ENCODE measurements at places on chromosomes 13 and 19. TPM values are rescaled to one million over a fixed set of nuclear protein-coding genes. Genes with fewer than 3 reads are reported as not detected.

Gene SBSN
- total RNA-seq, result not detected

Gene TMEM190
- total RNA-seq, result not detected

Gene SPRED3
- total RNA-seq, result 18.3 TPM

Gene MAB21L1
- total RNA-seq, result not detected

Gene KLK5
- not detected for total RNA-seq

Gene SIGLEC9
- total RNA-seq, result 0.85 TPM

Gene ZSCAN18
- total RNA-seq, result 181 TPM

Gene KIR3DL1
- total RNA-seq, result not detected

Gene ZNF571
- total RNA-seq, result 0.11 TPM

Gene ZNF793
- total RNA-seq, result 3.6 TPM

Gene CNFN
- total RNA-seq, result not detected

Gene SERP2
- 0.85 TPM for total RNA-seq

Gene MEIS3
- 28.6 TPM for total RNA-seq

Gene IZUMO2
- total RNA-seq, result not detected

Gene GGN
- total RNA-seq, result 46.9 TPM

Gene KLK4
- total RNA-seq, result not detected

Gene ATP4A
- not detected for total RNA-seq

- H3K4me3 ChIP-seq, result no peak overlapping the region
- no peak overlapping the region for H3K27ac ChIP-seq
- no peaks in the 10 kb centered on the region for H3K27me3 ChIP-seq
Measured at GRCh38 chr13:88622362-88622973, 951.3 kb downstream of the SLITRK5 start.

- H3K27me3 ChIP-seq, result no peaks in the 10 kb centered on the region
- no peak overlapping the region for H3K27ac ChIP-seq
- DNase-seq, result no peak
- no peaks in the 10 kb centered on the region for H3K4me1 ChIP-seq
- peaks cover 80% of the 10 kb centered on the region for H3K36me3 ChIP-seq
Measured at GRCh38 chr19:47755762-47756626, 10.6 kb downstream of the NOP53 start.

DNA sequence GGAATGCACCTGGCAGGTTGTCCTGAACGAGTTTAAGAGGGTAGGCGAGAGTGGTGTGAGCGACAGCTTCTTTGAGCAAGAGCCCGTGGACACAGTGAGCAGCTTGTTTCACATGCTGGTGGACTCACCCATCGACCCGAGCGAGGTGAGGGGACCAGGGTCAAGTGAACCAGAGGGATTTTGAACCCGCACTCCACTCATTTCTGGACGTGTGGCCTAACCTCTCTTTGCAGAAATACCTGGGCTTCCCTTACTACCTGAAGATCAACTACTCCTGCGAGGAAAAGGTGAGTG, 1.7 kb downstream of the CATSPERG start:
- H3K36me3 ChIP-seq, result no peaks in the 10 kb centered on the region
- no peaks in the 10 kb centered on the region for H3K27me3 ChIP-seq
- peaks cover 18% of the 10 kb centered on the region for H3K4me1 ChIP-seq
- peak overlapping the region; percentile 96 for H3K27ac ChIP-seq

DNA sequence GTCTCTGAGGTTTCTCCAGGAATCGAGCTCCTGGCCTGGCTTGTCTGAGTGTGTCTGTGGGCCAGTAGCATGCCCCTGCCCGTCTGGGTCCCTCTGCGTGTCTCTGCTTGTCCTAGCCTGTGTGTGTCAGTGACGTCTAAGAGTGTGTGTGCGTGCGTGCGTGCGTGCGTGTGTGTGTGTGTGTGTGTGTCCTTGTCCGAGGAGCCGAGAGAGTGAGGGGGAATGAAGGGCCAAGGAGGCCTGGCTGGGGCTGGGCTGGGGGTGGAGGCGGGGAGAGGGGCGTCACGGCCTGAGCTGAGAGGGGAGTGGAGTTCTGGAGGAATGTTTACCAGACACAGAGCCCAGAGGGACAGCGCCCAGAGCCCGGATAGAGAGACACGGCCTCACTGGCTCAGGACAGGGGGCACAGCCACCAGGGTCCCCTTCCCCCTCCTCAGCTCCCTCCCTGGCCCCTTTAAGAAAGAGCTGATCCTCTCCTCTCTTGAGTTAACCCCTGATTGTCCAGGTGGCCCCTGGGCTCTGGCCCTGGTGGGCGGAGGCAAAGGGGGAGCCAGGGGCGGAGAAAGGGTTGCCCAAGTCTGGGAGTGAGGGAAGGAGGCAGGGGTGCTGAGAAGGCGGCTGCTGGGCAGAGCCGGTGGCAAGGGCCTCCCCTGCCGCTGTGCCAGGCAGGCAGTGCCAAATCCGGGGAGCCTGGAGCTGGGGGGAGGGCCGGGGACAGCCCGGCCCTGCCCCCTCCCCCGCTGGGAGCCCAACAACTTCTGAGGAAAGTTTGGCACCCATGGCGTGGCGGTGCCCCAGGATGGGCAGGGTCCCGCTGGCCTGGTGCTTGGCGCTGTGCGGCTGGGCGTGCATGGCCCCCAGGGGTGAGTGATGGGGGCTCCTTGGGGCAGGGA, at the start of gene AXL:
Gene AXL, plus strand, starts transcription at position 609 of the 893 bp plus-strand sequence. Its CDS starts 170 bp downstream, at position 779.
- no peaks in the 10 kb centered on the region for H3K27me3 ChIP-seq
- H3K4me3 ChIP-seq, result peak within 1 kb of the TSS; percentile 68
- peak within 1 kb of the TSS; percentile 95 for H3K27ac ChIP-seq

- DNase-seq, result no peak
- H3K27ac ChIP-seq, result no peak within 1 kb of the TSS
- H3K27me3 ChIP-seq, result no peaks in the 10 kb centered on the region
- H3K4me1 ChIP-seq, result no peaks in the 10 kb centered on the region
Measured at GRCh38 chr13:23570099-23570920, at the start of gene TNFRSF19. Gene TNFRSF19, plus strand, starts transcription at chr13:23570412. Its CDS starts 19,772 bp downstream, at chr13:23590184.

- no peaks in the 10 kb centered on the region for H3K27me3 ChIP-seq
- no peak overlapping the region for H3K4me3 ChIP-seq
- no peak overlapping the region for H3K27ac ChIP-seq
- DNase-seq, result no peak
- H3K4me1 ChIP-seq, result no peaks in the 10 kb centered on the region
- no peaks in the 10 kb centered on the region for H3K36me3 ChIP-seq
Measured at GRCh38 chr13:29877456-29878078, 27.1 kb upstream of the UBL3 start.

DNA sequence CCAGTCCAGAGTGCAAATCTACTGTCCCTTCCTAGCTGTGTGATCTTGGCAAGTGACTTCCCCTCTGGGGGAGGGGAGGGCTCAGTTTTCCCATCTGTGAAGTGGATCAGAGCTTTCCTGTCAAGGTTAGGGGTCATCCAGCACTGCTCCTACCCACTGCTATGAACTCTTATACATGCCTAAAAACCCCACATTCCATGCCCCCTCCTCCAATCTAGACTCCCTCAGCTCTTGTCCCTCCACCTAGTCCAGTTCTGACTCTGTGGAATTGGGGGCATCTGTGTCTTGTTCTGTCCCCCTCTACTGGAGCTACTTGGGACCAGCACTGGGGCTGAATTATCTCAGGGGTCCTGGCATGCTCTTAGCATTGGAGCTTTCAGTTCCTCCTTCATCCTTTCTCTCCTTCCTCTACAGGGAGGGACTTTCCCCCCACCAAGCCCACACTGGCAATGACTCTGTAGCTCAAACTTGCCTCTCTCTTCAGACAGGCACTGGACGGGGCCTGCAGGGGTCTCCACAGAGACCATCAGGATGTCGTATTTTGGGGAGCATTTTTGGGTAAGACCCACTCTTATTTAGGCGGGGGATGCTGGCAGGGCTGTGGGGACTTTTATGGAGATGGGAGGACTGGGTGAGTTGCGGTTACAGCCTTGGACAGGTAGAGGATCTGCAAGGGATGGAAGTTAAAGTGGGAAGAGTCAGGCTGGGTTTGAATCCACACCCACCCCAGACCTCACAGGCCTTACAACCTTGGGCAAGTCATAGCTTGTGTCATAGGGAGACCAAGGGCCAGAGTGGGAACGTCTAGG, 3.6 kb downstream of the FCHO1 start:
- no peaks in the 10 kb centered on the region for H3K4me1 ChIP-seq
- H3K4me3 ChIP-seq, result no peak overlapping the region
- no peak overlapping the region for H3K27ac ChIP-seq
- H3K27me3 ChIP-seq, result no peaks in the 10 kb centered on the region
- no peak for DNase-seq
- H3K36me3 ChIP-seq, result no peaks in the 10 kb centered on the region

- H3K36me3 ChIP-seq, result no peaks in the 10 kb centered on the region
- no peak for DNase-seq
- no peak overlapping the region for H3K4me3 ChIP-seq
- H3K27me3 ChIP-seq, result no peaks in the 10 kb centered on the region
- H3K4me1 ChIP-seq, result no peaks in the 10 kb centered on the region
- no peak overlapping the region for H3K27ac ChIP-seq
Measured at GRCh38 chr13:38879278-38879677, 111.4 kb downstream of the STOML3 start.

- no peaks in the 10 kb centered on the region for H3K4me1 ChIP-seq
- no peak overlapping the region for H3K27ac ChIP-seq
- H3K4me3 ChIP-seq, result no peak overlapping the region
- no peaks in the 10 kb centered on the region for H3K36me3 ChIP-seq
- no peak for DNase-seq
- no peaks in the 10 kb centered on the region for H3K27me3 ChIP-seq
Measured at GRCh38 chr19:31340042-31341025, 8.9 kb downstream of the TSHZ3 start.

DNA sequence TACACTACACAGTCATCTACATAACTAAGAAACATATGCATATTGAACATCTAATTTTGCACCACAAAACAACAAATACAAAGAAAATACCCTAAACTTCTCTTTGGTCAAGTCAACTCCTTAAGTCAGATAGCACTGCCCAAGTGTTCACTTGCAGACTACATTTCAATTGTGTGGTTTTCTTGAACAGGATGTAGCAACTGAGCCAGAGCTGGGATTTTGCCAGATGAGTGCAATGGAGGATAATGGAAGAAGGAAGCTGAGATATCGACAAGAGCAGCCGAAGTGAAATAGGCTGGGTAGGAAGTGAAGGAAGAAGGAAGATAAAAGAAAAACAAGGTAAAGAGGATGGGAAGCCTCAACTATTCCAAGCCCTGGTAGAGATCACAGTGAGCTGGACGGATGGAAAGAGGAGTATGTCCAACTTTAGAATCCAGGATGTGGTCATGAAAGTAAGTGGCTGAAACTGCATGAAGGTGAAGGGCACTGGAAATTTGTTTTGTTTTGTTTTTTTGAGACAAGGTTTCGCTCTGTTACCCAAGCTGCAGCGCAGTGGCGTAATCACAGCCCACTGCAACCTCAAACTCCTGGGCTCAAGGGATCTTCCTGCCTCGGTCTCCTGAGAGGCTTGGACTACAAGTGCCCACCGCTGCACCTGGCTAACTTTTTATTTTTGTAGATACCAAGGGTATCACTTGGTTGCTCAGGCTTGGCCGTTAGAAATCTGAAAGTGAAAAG, 15.0 kb downstream of the NUFIP1 start:
- DNase-seq, result no peak
- H3K27ac ChIP-seq, result no peak overlapping the region
- no peaks in the 10 kb centered on the region for H3K27me3 ChIP-seq
- H3K36me3 ChIP-seq, result peaks cover 10% of the 10 kb centered on the region
- H3K4me3 ChIP-seq, result no peak overlapping the region

- no peak overlapping the region for H3K4me3 ChIP-seq
- no peak for DNase-seq
- no peak overlapping the region for H3K27ac ChIP-seq
- H3K4me1 ChIP-seq, result peaks cover 5% of the 10 kb centered on the region
Measured at GRCh38 chr19:48465215-48465614, 4.0 kb upstream of the CYTH2 start.

GRCh38 chr13:55245005-55245644, 1895.6 kb upstream of the PRR20A start:
- no peak for DNase-seq
- H3K27ac ChIP-seq, result no peak overlapping the region
- no peaks in the 10 kb centered on the region for H3K27me3 ChIP-seq
- no peaks in the 10 kb centered on the region for H3K36me3 ChIP-seq
- H3K4me3 ChIP-seq, result no peak overlapping the region

- H3K36me3 ChIP-seq, result peaks cover 11% of the 10 kb centered on the region
- peak overlapping the region; percentile 34 for H3K4me3 ChIP-seq
- H3K27ac ChIP-seq, result peak overlapping the region; percentile 75
Measured at GRCh38 chr13:114027046-114027715, 53.3 kb upstream of the C13orf46 start.

- DNase-seq, result no peak
- H3K4me1 ChIP-seq, result peaks cover 2% of the 10 kb centered on the region
- no peaks in the 10 kb centered on the region for H3K27me3 ChIP-seq
- peak overlapping the region; percentile 23 for H3K27ac ChIP-seq
Measured at GRCh38 chr19:46453661-46454060, 17.7 kb downstream of the PNMA8A start.

GRCh38 chr13:65090186-65090585, 2139.9 kb downstream of the PCDH9 start:
- no peaks in the 10 kb centered on the region for H3K27me3 ChIP-seq
- H3K36me3 ChIP-seq, result no peaks in the 10 kb centered on the region
- no peak for DNase-seq
- H3K4me3 ChIP-seq, result no peak overlapping the region

GRCh38 chr13:37632294-37632693, 33.7 kb upstream of the POSTN start:
- no peaks in the 10 kb centered on the region for H3K27me3 ChIP-seq
- H3K27ac ChIP-seq, result no peak overlapping the region
- H3K4me3 ChIP-seq, result no peak overlapping the region
- no peaks in the 10 kb centered on the region for H3K4me1 ChIP-seq

GRCh38 chr13:37068962-37069361, 9.5 kb upstream of the SUPT20H start:
- H3K27ac ChIP-seq, result no peak overlapping the region
- no peaks in the 10 kb centered on the region for H3K27me3 ChIP-seq
- H3K4me3 ChIP-seq, result no peak overlapping the region
- H3K36me3 ChIP-seq, result no peaks in the 10 kb centered on the region
- no peaks in the 10 kb centered on the region for H3K4me1 ChIP-seq
- no peak for DNase-seq

DNA sequence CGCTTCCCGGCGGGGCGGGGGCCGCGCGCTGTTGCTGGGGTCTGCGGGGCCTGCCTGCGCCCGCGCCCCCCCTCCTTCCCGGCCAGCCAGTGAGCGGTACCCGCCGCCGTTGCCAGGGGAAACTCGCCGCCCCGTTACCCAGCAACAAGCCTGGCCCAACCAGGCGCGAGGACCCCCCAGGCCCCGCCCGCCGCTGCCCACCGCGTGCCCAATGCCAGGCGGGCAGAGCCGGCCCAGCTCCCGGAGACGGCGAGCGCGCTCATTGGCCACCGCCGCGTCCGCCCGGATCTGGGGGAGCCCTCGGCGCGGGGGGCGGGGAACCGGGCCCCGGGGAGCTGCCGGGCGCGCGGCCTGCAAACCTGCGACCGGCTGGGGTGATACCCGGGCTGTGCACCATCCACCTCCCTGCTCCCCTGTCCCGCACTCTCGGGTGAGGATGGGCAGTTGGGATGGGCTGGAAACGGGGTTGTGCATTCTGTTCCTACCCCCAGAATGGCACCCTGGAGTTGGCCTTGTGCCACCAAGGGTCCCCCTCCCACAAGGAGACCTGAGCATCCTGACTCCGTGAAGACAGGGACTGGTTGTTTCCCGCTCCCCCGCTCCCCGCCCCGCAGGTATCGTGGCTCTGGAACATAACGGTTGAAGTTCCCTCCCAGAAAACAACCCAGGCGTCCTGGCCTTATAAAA, 8.8 kb upstream of the BBC3 start:
- DNase-seq, result no peak
- no peaks in the 10 kb centered on the region for H3K27me3 ChIP-seq
- no peaks in the 10 kb centered on the region for H3K36me3 ChIP-seq
- peak overlapping the region; percentile 85 for H3K27ac ChIP-seq
